NCI-H748 treated with DMSO at 0.1 percent for 48 hours (cell line): ENCODE measurements at places on chromosomes 6 and 20.

DNA sequence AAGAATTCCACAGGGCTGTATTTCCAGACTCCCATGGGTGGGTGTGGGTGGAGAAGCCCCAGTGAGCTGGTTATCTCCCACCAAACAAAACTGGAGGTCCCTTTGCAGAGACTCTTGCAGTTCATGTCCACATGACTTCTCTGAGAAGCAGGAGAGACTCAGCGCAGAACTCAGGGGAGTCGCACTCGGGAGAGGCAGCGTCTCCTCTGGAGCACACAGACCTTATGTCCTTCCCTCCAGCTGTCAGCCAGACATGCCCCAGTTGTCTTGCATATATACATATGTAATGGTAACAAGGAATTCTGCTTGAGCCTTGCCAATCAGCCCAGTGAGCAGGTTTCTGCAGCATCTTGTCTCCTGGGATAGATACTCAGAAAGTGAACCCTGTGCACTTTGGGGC is 23.8 kb downstream of the MYT1 start:
- no peak for DNase-seq

DNA sequence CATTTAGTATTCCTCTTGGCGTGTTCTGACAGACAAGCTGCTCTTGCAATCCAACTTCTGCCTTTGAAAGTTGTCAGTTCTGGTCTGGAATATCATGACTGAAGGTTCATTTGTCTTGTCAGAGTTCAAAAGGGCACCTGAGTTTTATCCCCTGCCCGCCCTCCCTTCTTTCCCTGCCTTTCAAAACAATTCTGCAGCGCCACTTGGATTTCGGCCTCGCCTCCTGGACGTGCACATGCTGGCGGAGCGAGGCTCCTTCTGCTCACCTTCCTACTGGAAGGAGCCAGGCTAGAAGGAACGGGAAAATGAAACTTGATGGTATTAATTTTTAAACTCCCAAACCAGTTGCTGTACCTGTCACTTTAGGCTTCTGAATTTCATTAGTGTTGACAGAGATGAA is 55.7 kb upstream of the HDGFL1 start:
- no peak for DNase-seq

GRCh38 chr6:54698974-54699373 is 147.6 kb upstream of the FAM83B start:
- no peak for DNase-seq

DNA sequence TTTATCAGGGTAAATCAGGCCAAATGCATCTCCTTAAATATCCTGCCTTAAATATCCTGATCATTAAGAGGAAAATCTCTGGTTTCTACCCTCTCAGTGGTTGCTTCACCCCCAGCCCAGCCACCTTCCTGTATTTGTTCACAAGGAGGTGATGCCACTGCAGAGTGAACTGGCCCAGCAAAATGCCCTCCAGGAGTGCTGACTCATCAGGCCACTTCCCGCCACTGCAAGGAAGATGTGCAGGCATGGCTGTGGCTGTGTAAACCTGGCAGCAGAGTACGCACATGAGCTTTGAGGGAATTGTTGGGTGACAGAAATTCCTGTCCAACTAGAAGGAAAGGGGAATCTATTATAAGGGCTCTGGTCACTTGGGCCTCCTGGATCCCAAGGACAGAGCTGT is 13.8 kb downstream of the NQO2 start:
- DNase-seq: no peak

- DNase-seq: no peak
Observed at GRCh38 chr6:112189494-112189893, 64.9 kb downstream of the LAMA4 start.

DNA sequence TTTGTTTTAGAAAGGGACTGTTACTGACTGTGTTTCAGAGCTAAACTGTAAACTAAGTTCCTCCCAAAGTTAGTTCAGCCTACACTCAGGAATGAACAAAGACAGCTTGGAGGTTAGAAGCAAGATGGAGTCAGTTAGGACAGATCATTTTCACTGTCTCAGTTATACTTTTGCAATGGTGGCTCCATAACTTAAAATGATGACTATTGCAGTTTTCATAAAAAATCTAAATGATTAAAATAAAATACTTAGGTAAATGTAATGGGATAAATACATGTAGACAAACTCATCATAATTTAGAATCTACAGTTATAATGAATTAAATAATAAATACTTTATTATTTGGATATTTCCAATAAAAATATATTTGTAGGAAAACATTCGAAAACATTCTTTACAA is 590.6 kb downstream of the EPHA7 start:
- DNase-seq: no peak

GRCh38 chr6:1108198-1108597 is 203.7 kb upstream of the FOXQ1 start:
- DNase-seq: no peak

DNA sequence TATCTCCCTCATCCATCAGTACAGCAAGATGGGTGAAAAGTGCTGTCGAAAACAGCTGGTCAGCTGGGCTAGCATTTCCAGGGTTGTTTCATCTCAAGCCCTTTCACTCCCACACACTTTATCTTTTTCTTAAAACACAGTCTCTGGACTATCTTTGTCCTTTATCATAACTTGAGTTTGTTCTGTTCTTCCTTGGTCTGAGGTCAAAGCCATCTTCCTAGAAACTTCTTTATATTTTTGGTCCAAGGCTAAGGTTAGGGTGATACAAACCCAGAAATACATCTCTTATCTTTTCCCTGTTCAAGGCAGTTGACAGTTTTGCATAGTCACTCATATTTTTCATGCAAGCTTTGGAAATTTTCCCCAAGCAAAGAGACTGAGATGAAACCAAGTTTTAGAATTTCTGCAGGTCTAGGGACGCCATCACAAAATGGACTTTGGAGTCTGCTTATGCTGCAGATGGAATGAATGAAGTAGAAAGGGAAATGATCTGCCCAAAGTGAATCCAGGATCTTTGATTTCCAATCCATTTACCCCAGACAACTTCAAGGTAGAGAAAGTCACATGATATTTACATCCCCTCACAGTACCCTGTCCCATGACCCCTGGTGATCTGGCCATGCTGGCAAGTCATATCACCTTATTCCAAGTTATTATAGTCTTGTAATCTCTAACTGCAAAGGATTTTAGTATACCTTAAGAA is 297.0 kb downstream of the ZNF217 start:
- DNase-seq: no peak

- DNase-seq: no peak
Observed at GRCh38 chr20:15759594-15759993, 813.7 kb downstream of the KIF16B start.

DNA sequence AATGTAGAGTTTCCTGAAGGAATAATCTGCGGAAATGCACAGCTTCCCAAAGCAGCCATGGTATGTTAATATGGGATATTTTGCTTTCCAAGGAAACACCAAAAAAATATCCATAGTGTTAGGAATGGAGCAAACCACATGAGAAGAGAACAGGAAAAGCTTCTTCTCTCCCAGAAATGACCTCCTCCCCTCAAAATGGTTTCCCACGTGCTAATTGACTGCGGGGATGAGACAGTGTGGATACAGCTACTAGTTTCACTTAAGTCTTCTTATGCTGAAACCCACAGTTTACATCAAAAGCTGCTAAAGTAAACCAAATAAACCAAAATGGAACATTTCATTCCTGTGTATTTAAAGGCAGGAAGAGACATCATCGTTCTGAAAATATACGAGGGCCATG is 69.4 kb downstream of the FYN start:
- DNase-seq: no peak

- no peak for DNase-seq
Observed at GRCh38 chr6:7145585-7145884, 37.8 kb downstream of the RREB1 start.

DNA sequence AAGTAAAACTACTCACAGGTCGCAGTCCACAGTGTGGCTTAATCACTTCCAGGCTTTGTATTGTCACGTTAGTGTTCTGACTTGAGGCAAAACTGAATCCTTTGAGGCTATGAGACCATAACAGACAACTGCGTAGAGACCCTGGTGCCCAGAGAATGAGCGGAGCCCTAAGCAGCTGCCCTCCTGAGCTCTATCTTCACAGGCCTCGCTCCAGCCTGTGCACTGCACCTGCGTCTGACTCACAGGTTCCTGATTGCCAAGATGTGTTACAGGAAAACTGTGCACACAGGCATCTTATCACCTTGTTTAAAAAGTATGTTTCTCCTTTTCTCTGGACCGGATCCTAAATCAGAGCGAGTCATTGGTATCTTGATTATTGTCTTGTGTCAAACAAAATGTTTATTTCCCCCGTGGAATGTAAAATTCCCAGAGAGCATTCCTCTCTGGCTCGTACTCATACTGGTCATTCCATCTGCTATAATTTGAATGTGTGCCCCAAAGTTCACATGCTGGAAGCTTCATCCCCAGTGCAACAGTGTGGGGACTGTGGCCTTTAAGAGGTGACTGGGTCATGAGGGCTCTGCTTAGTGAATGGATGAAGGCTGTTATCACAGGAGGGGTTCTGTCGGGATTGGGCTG is 25.7 kb downstream of the PRR18 start:
- no peak for DNase-seq

DNA sequence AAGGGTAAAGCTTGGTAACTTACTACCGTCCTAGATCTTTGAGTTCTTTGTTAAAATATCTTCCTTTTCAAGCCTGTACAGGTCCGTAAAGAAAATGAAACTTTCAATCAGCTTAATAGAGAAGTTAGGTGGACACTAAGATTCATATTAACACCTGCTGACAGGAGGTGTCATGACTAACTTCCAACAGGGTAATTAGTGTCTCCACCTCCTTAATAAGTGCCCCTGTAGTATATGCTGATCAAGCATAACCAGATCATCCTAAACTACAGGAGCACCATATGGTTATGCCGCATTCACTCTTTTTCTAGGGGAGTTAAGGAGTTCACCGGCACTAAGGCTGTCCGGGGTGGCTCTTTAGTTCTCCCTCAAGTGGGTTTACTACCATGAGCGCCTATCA is 23.9 kb upstream of the RALGAPA2 start:
- DNase-seq: no peak

GRCh38 chr6:142913036-142913510 is 31.9 kb downstream of the HIVEP2 start:
- DNase-seq: no peak

GRCh38 chr6:47665112-47665511 is 33.3 kb upstream of the ADGRF4 start:
- DNase-seq: peak; percentile 97

DNA sequence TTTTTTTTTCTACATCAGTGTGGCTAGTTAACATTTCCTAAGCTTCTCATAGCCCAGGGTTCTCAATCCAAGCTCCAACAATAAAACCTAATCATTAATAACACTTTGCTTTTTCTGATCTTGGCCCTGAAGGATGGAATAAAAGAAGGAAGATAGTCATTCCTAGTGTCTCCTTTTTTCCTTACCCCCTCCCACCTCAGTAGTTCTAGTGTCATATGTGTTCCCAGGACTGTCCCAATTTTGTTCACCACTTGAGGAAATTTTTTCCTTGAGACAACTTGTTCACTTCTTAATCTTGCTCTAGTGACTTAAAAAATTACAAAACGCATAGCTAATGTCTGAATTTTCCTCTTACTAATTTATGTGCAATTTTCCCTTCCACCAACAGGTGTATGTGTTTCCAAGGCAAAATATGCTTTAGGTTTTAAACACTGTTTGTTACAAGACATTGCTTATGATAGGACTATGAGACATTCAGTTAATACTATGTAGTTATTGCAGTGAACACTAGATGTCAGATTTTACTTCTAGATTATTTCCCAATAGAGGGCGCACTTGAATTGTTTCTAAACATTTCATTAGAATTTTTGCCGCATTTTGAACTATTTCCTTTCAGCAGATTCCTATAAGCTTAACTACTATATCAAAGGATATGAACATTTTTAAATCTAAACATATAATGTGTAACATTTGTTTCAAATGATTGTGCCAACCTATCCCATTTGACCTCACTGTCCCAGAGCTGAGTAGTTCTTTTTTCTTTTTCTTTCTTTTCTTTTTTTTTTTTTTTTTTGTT is 18.5 kb upstream of the C6orf141 start:
- DNase-seq: peak; percentile 86

DNA sequence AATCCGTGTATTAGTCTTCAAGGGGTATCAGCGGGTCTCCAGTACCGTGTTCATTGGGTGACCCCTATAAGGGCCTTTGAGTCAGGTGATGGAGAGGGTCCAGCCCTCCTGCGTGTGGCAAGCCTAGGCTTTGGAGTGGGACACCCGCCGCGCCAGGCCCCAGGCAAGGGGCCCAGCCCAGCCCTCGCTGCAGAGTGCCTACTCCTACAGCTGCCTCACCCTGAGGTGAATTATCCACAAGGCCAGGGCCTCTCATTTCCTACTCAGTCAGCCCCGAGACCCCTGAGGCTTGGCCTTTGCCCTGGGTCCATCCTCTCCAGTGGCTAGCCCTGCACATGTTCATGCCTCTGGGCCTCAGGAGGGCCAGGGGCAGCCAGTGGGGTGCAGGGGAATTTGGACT is 45.1 kb downstream of the TMEM242 start:
- no peak for DNase-seq

- no peak for DNase-seq
Observed at GRCh38 chr20:36396847-36397630, 90.9 kb downstream of the DLGAP4 start.

DNA sequence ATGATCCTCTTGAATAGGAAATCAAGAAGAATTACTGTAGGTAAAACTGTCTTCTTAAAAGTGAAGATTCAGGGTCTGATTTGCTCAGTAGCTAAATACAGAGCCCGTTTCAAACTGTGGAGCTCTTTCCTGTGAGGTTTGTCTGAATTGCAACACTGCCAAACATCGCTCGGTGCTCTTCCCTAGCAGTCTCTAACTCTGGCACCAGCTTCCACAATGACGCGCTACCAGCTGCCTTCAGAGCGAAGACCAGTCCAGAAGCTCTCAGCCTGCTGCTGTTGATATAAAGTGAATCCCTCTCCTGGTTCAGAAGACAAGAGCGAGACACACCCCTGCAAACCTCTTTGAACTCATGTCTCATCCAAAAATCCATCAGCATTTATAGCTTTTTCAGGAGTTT is 447.0 kb downstream of the LMBRD1 start:
- no peak for DNase-seq

DNA sequence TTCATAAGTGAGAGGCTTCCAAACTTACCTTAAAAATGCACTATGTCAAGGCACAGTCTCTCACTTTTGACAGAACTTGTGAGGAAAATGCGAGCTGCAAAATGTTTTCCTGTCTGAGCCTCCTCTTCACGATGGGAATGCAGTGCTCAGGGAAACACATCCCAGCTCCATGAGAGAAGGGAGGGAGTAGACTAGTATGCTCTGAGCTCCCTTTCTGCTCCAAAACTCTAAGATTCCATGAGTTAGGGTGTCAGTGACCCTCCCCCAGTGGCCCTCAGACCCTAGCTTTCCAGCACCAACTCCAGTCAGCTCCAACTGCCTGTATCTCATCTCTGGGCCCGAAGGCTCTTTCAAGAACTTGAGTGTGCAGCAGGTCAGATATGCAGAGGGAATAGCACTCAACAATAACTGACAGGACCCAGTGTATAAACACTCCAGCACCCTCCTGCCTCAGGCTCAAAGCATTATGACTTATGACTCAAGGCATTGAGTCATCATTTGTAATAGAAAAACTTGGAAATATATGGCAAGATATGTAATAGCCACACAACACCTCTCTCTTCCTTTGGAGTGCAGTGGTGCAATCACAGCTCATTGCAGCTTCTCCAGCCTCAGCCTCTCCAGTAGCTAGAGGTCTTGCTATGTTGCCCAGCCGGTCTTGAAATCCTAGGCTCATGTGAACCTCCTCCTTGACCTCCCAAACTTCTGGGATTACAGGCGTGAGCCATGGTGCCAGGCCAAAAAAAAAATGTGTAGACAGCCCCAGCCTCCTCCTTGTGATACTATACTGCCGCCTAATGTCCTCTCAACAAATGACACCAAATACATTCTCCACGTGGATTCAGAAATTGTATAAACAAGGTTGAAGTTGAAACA is 16.7 kb upstream of the ENTPD6 start:
- DNase-seq: peak; percentile 17

GRCh38 chr6:29723262-29723665 is at the start of gene HLA-F:
Gene HLA-F (plus strand): TSS chr6:29723434. CDS start chr6:29723464, 30 bp downstream.
- peak; percentile 43 for DNase-seq
